H7 (cell line): ENCODE measurements at places on chromosomes 2 and 18.

DNA sequence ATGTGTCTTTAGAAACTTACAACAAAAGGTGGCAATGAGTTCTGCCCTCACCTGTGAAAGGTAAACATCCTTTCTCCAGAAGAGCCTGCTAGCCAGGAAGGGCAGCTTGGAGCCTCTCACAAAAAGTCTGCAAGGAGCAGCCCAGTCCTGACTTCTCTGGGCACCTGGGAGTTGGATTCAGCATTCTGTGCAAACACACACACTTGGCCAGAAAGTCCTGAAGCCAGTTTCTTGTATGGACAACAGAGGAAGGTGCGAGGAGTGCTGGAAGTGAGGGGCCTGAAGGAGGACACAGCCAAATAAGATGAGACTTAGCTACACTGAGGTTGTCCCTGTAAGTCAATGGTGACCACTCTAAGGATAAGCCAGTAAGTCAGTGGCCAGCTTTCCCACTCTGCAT is 52.4 kb upstream of the SLC1A4 start:
- DNase-seq = no peak

GRCh38 chr2:159202568-159203071 is 83.9 kb downstream of the WDSUB1 start:
- DNase-seq = no peak

DNA sequence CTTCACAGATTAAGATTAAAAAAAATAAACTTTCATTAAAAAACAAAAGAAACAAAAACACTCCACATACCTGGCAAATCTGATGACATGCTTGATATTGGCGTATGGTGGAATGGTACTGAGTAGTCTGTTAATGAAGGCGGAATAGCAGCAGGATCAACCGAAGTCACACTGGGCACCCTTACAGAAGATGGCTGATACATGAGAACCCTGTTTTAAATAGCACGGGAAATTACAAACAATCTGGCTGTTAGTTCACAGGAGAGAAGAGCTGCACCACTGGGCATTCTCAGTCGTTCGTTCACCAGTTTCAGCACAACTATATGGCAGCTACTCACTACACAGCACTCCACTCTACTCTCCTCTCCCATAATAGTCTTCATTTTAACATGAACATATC is 64.0 kb upstream of the ST8SIA5 start:
- DNase-seq = no peak

- DNase-seq = no peak
Observed at GRCh38 chr2:188245230-188245629, 46.4 kb upstream of the GULP1 start.

DNA sequence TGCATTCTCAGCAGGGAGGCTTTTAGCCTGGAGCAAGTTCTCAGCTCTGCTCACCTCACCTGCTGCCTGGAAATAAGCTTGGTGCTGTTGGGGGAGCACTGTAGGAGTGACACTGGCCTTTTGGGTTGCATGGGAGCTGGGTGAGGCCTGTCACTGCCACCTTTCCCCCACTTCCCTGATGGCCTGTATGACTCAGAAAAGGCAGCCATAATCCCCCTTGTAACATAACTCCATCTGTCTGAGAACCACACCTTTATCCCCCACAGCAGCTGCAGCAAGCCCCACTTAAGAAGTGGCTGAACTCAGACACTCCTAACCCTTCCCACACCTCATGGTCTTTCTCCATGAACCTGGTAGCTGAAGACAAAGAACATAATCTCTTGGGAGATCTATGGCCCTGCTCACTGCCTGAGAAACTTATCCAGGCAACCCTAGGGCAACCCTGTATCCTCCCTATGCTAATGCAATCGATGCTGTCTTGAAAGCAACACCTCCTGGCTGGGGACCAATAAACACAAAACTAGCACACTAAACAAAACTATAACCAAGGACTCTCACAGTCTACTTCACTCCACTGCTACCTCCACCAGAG is 258.9 kb upstream of the OSR1 start:
- no peak for DNase-seq
